ENCODE measurements at places on chromosomes 5 and 9.

GRCh38 chr5:6910950-6911349 is 197.7 kb downstream of the TENT4A start:
- no peak for DNase-seq

- peak; percentile 83 for DNase-seq
These were observed 625 bp upstream of the NREP start for GRCh38 chr5:111757355-111758283.

DNA sequence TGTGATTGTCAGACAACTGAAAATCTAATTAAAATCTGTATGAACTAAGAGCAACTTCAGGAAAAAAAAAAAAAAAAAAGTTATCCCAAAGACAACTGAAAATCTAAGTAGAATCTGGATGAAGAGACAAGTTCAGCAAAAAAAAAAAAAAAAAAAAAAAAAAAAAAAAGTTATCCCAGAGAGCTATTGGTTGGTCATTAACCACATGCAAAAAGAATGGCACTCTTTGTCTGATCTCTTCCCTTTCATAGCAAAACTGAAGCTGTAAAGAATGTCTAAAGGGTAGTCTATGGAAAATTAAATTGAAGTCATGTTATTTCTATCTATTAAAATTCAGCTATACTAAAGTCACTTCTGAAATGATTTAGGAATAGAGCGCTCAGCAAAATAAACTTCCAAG is 32.9 kb downstream of the STRBP start:
- no peak for DNase-seq

- no peak for DNase-seq
These were observed 32.4 kb upstream of the IL33 start for GRCh38 chr9:6183227-6183551.

- no peak for DNase-seq
These were observed 27.7 kb downstream of the LHX6 start for GRCh38 chr9:122200960-122201595.

DNA sequence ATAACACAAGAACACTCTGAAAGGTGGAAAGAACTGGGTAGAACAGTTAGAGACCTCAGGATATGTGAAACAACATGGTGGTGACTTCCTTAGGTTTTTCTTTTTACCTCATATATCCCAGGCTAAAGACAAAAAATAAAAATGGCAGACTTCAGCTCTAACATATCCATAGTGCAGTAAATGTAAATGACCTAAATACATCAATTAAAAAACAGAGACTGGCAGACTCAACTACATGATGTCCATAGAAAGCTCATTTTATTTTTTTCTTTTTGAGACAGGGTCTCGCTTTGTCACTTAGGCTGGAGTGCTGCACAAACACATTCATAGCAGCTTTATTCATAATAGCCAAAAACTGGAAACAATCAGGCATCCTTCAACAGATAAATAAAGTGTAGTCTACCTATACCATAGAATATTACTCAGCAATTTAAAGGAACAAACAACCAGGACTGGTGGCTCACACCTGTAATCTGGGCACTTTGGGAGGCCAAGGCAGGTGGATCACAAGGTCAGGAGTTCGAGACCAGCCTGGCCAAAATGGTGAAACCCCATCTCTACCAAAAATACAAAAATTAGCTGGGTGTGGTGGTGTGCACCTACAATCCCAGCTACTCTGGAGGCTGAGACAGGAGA is 4.8 kb downstream of the C5orf15 start:
- no peak for DNase-seq

GRCh38 chr5:154962494-154962893 is 21.6 kb downstream of the MRPL22 start:
- no peak for DNase-seq

DNA sequence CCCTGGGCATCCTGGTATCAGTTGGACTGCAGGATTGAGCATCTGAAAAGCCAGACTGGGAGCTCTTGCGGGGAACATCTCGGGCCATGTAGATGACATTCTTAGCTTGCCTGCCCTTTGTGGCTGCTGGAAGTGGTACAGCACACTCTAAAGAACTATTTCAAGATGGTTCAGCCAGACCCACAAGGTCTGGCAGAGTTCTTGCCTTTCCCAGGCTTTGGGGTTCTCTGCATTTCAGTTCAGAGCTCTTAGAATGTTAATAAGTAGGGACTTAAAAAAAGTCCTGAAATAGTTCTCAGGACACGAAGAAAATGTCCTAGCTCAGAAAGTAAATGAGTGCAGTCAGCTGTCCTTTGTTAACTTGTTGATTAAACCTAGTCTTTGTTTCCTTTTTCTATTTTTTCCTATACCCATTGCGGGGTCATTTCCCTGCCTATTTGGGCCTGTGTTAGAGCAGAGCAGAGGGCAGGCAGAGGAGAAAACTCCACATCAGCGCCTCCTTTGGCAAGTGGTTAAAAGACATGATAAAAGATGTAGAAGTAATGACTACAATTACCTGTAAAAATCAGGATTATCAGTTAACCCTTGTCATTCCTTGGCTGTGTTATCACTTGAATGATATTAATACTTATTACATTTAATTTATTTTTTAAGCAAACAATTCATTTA is 291.5 kb downstream of the ZSWIM6 start:
- no peak for DNase-seq

- peak; percentile 72 for DNase-seq
These were observed 14.3 kb upstream of the NR4A3 start for GRCh38 chr9:99807276-99807852.

GRCh38 chr5:58530942-58531490 is 39.8 kb downstream of the GAPT start:
- no peak for DNase-seq

- no peak for DNase-seq
These were observed 61.9 kb upstream of the ORM1 start for GRCh38 chr9:114261026-114261425.

DNA sequence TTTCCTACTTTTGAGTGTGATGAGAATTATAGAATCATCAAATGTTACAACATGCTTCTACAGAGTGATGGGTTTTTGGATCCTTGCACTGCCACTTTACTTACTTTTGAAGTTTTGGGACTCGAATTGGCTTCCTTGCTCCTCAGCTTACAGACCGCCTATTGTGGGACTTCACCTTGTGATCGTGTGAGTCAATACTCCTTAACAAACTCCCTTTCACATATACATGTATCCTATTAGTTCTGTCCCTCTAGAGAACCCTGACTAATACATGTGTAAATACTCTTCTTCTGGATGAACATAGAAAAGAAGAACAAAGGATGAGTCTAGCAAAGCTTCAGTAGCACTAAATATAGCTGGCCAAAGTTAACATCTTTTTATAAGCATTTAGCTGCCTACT is 98.7 kb upstream of the PDE4D start:
- no peak for DNase-seq

GRCh38 chr9:127768698-127769097 is 9.8 kb downstream of the SH2D3C start:
- DNase-seq, result no peak

DNA sequence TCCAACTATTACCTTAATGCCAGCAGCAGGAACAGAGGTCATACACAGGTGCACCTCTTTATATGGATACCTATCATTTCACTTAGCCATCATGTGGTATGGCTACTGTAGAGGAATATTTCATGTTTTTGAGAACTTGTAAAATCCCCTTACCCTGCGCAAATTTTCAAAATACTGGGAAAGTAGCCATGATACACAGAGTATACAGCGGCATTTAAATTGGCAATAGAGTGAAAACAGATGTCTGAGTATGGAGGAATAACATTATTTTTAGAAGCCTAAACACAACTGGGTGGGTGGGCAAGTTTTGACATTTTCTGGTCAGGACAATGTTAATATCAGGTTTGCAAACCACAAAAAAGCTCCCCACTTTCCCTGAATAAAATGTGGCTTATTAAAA is 109.5 kb downstream of the SMIM23 start:
- no peak for DNase-seq

GRCh38 chr5:1508659-1509290 is 15.0 kb downstream of the LPCAT1 start:
- no peak for DNase-seq

DNA sequence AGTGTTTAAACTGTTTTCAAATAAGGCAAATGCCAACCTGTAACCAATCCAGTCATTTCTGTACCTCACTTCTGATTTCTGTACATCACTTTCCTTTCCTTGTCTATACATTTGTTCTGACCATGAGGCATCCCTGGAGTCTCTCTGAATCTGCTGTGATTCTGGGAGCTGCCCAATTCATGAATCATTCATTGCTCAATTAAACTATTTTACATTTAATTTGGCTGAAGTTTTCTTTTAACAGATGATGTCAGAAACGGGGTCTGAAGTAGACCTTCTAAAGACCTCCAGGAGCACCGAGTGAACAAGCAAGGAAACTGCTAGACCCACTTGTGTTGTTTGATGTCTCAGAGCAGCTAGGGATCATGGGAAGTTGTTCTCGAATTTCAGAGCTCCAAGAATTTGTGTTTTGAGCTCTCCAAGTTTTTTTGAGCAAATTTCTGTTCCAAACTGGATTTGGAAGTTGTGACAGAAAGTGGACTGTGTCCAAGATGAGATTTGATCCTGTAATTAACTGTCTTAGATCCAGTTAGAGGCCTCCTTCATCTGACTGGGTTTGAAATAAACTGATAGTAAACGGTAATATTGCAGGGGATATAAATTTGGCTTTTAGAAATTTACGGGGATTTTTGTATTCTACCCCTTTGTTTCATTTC is 490.8 kb upstream of the ST8SIA4 start:
- no peak for DNase-seq

- DNase-seq, result no peak
These were observed 35.6 kb downstream of the TNFSF8 start for GRCh38 chr9:114894609-114895433.

- no peak for DNase-seq
These were observed 830.4 kb upstream of the ZNF608 start for GRCh38 chr5:125576822-125577221.

DNA sequence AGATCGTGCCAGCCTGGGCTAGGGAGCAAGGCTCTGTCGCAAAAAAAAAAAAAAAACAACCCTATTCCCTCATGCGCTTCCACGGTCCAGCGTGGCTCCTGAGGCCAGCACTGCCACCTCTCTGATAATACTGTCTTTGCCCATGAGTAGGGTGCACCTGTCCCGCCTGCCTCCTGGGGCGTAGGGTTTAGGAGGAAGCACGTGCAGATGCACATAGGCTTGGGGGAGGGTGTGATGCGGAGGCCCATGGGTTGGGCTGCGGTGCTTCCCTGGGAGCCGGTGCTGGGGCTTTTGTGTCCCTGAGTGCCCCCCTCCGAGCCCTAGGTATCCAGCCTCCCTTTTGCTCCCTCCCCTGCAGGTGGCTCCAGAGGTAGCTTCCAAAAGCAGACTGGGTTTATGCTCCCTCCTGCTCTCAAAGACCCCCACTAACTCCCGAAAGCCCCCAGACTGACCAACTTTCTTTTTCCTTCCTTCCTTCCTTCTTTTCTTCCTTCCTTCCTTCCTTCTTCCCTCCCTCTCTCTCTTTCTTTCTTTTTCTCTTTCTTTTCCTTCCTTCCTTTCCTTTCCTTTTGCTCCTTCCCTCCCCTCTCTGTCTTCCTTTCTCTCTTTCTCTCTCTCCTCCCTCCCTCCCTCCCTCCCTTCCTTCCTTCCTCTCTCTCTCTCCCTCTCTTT is 12.8 kb downstream of the FGFR4 start:
- DNase-seq, result no peak

- no peak for DNase-seq
These were observed 223.3 kb downstream of the DIRAS2 start for GRCh38 chr9:90419221-90419851.

DNA sequence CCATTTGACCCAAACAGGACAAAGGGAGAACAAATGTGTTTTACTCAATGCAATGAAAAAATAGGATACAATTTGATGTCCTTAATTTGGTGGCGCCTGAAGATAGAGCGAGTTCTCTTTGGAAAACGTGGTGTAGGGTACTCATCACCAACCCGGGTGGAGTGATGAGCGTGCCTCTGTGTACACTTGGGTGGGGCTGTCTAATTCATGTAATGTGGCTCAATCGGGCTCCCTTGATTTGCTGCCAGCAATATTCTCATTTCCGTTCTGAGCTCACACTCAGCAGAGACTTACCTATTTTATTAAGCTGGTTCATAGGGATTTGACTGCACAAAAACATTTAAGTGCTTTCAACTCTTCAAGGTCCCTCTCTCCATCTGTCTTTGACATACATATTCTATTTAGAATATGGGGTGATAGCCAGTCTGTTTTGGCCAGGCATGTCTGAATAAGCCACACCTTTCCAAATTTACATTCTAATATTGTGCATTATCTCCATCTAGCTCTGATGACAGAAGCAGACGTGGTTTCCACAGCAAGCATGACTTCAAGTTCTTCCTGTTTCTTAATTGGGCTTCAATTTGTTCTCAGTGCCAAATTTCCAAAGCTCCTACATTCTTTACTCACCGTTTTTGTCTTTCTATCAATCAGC is 162.5 kb downstream of the IRX2 start:
- DNase-seq, result no peak

DNA sequence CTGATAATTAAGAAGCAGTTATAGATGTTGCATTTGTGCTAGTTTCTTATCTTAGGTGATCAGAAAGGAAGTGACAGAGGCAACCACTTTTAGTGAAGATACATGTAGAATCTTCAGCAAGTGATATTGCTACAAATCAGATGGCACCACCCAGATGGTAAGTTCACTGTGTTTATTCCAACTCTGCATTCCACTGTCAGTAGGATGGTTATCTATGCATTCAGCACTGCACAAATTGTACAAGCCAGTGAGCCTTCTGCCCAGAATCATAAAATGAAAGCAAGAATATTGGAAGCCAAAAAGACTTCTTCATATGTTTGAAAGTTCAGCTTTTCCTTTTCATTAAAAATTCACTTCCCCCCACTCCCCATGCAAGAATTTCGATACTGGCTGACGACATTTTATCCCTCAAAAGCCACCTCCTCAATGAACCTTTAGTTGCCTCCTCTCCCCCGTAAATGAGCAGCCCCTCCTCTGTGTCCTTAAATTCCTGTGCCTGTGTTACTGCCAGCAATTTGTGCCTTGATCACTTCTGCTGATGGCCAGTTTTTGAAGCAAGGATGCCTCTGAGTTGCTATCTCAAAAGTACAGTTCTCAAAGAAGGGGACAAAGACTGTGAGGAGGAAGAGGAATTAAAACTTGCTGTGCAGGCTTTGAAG is 91.6 kb downstream of the ZSWIM6 start:
- DNase-seq, result no peak

GRCh38 chr5:90173299-90174030 is 236.1 kb downstream of the CETN3 start:
- no peak for DNase-seq

GRCh38 chr9:86790805-86791204 is 156.5 kb downstream of the GAS1 start:
- no peak for DNase-seq

DNA sequence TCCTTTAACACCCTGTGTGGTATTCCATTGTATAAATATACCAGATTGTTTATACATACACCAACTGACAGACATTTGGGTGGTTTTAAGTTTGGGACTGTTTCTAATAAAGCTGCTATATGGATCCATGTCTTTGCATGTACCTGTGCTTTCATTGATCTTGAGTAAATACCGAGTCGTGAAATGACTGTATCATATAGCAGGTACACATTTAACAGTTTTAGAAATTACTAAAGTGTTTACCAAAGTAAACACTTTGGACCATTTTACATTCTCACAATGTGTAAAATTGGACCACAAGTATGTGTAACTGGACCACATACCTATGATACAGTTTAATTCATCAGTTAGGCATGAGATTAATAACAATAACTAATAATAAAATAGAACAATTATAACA is 175.2 kb downstream of the FBXL17 start:
- no peak for DNase-seq
